ENCODE measurements at places on chromosomes 4 and X.

GRCh38 chr4:42708625-42709024, 51.7 kb upstream of the ATP8A1 start:
- no peak for DNase-seq

DNA sequence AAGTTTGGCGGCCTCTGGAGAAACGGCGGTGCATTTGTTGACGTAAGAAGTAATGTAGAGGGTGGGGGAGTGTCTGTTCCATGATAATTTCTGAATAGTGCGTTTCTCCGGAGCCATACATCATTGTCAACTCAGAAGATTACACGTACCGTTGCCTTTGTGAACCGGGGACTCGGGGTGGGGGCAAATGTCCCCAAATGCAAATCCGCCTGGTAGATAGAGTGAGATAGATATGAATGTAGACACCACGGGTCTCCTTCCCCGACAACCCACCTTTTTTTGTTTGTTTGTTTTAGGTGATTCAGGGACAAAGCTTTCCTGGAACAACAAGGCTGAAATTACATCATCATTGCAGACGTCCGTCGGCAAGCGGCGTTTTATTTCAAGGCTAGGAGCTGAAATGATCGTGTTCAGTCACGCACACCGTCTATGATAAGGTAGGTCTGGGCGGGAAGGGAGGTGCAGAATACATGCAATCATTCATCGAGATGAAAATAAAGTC, 96.0 kb upstream of the PPP2R3B start:
- no peak for DNase-seq

GRCh38 chr4:89365776-89366175, 58.2 kb upstream of the GPRIN3 start:
- no peak for DNase-seq

- DNase-seq: no peak
Measured at GRCh38 chr4:40918330-40918729, 168.6 kb downstream of the NSUN7 start.

DNA sequence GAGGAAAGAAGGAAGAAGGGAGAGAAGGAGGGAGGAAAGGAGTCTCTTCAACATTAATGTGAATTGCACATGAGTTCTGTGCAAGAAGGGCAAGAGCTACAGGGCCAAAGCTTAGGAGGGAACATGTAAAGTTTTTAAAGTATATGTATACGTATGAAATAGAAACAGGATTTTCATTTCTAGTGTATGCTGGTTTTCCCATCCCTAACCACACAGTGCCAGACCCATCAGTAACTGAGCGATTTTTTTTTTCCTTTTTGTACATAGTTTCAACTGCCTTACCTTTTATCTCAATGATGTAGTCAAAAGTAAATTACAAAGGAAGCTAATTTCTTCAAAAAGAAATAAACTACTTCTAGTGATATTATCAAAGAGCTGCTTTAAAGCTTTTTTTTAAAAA, 157.6 kb downstream of the SH3KBP1 start:
- DNase-seq: no peak

- DNase-seq: no peak
Measured at GRCh38 chrX:45479196-45479834, 278.6 kb upstream of the DIPK2B start.

DNA sequence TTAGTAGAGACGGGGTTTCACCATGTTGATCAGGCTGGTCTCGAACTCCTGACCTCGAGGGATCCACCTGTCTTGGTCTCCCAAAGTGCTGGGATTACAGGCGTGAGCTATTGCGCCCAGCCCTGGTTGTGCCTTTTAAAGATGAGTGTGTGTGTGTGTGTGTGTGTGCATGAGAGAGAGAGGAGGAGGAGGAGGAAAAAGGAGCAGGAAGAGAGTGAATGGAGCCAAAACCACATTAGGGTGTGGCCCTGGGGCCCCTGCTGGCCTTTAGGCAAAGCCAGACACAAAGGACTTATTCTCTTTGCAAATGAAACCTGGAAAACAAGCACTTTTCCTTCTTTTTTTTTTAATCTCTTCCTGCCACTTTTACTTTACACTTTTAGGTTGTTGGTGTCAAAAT, 48.2 kb upstream of the KLF3 start:
- DNase-seq: no peak

DNA sequence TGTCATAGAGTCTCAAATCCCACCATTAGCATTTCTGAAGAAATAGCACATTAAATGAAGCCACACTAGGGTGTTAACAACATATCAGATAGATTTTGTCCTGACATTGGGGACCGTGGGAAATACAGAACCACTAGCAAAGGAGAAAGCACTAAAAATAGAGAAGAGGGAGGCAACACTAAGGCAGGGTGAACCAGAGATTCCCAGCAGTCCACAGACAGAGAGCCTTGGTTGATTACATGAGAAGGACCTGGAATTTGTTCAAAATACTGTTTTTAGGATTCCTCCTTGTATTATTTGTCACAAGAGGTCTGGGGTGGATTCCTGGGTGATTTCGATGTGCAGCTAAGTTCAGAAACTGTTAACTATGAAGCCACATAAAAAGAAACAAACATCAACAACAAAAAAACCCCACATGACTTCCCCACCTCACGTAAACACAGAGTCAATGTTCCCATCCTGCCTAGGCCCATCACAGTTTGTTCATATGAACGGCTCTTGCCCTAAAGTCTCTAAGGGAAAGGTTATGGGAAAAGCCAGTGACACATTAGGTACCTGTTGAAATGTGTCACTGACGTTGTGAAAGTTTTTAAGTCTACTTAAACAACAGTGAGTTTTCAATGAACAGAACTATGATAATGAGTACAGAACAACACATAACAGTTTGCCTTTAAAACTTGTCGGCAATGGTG, 23.6 kb upstream of the GRSF1 start:
- DNase-seq: no peak

DNA sequence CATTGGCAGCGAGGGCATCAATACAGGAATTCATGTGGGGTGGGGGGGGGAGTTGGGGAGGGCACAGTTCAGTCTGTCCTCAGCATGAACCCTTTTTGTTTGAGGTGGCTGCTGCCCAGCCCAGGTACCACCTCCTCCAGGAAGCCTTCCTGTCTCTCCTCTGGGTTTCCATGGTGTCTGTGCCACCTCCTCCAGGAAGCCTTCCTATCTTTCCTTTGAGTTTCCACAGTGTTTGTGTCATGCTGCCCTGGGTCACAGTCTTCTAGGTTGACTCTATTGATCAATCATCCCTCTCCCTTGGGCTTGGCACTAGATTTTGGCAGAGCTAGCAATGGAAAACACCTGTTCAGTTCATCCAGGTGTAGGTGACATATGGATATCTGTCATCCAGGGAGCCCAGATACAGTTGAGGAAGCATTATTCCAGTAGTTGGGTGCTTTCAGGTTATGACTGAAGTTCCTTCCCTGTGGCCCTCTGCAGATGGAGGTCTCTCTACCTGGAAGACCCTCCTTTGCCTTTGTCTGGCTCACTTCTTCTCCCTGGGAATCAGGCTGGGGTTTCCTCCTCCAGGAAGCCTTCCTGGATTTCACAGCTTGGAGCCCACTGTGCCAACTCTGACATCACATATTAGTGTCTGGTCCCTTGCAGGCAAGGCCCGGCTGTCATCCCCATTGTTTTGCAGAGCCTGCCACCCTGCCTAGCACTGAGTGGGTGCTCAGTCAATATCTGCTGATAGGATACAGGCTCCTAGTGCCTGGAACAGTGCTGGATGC, 96.6 kb downstream of the SORCS2 start:
- no peak for DNase-seq

- no peak for DNase-seq
Measured at GRCh38 chr4:70997036-70997435, 3.6 kb downstream of the DCK start.

DNA sequence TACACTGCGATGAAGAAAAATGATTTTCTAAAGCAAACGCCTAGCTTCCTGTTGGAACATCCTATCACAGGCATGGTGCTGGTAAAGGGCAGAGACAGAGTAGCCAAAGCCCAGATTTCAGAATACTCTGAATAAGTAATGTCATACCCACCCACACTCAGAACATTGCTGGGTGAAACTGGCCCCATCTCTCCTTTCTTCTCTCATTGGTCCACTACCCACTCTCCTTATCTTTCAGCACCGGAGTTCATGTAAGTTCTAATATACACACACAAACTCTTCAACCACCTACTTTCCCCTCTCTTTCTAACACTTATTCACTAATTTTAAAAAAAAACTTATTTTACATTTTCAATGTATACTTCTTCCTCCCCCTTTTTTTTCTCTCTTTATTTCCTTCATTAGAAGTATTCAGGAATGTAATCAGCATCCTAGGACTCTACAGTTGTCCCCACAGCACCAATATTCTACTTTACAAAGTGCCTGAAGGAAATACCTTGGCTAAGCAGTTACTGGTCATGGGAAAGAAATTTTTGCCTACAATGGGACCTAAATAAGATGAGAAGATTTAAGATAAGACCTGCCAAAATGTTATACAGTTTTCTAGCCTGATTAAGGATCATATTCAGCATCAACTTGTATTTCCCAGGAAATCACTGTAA, 63.0 kb downstream of the SEC24D start:
- DNase-seq: no peak

DNA sequence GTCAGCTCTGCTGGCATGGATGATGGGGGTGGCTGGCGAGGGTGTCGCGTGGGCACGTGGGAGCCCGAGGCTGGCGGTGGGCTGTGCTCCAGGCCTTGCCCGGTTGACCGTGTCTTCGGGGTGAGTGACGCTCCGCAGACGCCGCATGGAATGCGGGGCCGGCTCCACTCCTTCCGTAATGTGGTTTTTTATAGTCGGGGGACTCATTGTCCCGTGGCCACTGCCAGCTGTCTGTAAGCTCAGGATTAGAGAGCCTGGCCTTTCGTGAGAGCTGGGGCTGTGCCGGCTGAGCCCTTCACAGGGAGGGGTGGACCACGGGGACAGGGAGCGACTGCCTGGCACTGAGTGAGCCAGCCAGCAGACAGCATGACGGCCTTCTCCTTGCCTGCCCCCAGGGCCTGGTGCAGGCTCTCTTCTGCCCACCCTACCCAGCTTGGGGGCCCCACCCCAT, 20.4 kb downstream of the DOK7 start:
- no peak for DNase-seq

Measured in left renal pelvis (tissue), 4 donors.